HT1080 (cell line): ENCODE measurements at places on chromosomes 2 and 18. TPM values are rescaled to one million over a fixed set of nuclear protein-coding genes. Genes with fewer than 3 reads are reported as not detected.

ANKRD62 gene
- total RNA-seq = 0.03 and 0.10 TPM in 2 replicates

- DNase-seq = no peak
These were observed 317.9 kb upstream of the TANK start for GRCh38 chr2:160842286-160842685.

DNA sequence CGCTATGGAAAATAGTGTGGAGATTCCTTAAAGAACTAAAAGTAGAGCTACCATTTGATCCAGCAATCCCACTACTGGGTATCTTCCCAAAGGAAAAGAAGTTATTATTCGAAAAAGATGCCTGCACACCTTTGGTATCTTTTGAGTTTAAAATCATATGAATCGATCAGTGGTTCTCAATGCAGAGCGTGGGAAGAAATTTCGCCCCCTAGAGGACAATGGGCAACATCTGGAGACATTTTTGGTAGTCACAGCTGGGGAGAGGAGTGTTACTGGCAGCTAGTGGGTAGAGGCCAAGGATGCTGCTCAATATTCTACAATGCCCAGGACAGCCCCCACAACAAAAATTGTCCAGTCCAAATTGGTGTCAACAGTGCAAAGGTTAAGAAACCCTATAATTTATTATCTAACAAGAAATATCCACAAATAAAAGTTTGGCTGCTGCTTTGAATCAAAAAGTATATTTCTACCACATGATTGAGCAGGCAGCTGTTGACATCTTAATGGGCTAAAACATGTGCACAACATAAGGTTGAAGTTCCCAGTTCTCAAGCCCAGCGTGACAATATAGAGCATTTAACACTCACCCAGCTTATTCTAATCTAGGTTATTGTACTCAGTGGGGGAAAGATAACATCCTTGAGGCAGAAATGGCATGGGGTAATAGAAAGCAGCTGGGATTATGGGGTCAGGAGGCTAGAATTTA, 425.7 kb downstream of the LRATD1 start:
- no peak for DNase-seq

DNA sequence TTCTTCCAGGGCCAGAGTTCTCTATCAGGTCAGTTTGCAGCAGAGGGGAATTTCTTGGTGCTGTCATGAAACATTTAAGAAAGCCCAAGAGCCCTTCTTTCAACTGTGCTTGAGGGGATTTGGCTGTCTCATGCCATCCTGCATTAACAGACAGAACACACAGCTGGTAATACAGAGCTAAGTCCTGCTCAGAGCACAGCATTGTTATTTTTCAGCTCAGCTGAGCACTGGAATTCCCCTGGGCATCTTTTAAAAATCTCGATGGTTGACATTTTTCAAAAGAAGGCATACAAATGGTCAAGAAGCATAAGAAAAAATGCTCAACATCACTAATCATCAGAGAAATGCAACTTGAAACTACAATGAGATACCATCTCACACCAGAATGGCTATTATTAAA, 14.9 kb upstream of the IL1R2 start:
- no peak for DNase-seq

GRCh38 chr2:145798419-145798818, 1278.5 kb upstream of the ZEB2 start:
- DNase-seq = no peak

DNA sequence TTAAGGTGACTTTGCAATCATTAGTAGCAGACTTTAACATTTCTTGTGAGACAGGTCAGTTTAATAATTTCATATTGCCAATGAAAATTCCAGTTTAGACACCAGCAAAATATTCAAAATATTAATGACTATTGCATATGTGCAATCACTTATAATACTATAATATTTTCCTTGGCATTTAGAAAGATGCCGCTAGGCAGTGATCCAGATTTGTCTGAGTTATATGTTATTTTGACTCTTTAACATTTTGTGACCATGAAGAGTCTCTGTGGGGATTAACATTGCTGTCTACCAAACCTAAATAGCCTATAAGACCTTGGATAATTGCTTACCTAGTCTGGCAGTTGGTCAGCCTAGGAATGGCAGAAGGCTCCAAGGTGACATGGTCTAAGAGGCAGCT, 389.6 kb downstream of the THSD7B start:
- no peak for DNase-seq

REEP1 gene
- total RNA-seq = 0.13 TPM in 1 of 2 replicates, not detected in the other

DNA sequence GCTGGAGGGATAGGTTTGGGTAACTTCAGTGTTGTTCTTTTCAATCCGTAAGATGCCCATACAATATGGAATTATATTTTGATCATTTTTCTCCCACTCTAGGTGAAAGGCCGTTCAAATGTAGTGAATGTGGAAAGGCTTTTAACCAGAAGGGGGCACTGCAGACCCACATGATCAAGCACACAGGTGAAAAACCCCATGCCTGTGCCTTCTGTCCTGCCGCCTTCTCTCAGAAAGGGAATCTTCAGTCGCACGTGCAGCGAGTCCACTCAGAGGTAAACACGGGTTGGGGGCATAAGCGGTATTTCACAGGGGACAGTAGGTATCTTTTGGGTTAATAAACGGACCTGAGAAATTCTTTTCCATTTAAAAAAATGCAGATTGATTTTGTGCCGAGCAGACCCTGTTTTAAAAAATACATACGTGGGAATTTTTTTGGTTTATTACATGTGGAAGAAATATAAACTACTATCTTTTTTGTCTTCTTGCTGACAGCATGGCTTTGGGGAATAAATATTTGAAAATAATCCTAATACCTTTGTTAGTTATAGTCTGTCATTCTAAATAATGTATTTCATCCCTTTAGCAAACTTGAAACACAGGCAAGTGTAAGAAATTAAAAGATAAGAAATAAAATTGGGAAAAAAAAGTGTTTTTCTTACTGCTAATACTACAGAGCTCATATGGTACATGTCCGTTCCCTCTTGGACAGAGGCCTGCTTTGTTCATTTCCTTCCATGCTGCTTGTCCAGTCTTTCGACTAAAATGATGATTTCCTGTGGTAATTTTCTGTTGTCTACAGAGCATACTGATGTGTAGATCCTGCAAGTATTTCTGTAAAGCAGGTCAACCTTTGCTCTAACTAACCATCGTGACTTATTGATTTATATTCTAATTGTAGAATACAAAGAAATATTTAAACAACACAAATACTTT, 53.3 kb downstream of the ZNF236 start:
- peak; percentile 39 for DNase-seq

CFAP65 gene
- not detected in 2 replicates for total RNA-seq

DNA sequence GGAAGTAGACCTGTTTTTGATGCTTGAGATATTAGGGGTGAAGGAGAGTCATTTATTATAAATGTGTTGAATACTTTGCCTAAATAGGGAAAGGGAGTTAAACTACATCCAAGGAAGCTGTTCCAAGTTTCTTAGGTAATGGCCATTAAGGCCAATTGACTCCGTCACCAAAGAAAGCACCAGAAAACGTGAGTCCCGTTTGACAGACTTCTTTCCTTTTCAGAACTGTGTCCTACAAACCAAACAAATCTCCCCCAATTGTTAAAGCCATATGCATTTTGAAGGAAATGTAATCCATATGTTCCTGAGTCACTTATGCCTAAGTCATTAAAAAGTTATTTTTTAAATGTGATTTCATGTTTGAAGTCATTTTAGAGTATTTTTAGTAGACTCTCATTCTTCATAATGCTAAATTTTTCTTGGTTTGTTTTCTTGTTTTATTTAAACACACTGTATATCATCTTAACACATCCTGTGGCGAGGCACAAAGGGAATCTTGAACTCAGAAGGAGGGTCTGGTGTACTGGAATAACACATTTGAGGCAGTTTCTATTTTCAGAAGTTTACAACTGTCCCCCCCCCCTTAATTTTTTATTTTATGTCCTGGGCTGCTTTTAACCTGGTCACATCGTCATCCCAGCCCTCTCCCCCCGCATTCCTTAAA, 133.7 kb downstream of the RHBDD1 start:
- DNase-seq = no peak

VWA3B gene
- not detected in 2 replicates for total RNA-seq

- no peak for DNase-seq
These were observed 19.6 kb upstream of the TDRD15 start for GRCh38 chr2:21104030-21104660.

GRCh38 chr2:177396703-177397460, 4.3 kb downstream of the AGPS start:
- DNase-seq = peak; percentile 86

DNA sequence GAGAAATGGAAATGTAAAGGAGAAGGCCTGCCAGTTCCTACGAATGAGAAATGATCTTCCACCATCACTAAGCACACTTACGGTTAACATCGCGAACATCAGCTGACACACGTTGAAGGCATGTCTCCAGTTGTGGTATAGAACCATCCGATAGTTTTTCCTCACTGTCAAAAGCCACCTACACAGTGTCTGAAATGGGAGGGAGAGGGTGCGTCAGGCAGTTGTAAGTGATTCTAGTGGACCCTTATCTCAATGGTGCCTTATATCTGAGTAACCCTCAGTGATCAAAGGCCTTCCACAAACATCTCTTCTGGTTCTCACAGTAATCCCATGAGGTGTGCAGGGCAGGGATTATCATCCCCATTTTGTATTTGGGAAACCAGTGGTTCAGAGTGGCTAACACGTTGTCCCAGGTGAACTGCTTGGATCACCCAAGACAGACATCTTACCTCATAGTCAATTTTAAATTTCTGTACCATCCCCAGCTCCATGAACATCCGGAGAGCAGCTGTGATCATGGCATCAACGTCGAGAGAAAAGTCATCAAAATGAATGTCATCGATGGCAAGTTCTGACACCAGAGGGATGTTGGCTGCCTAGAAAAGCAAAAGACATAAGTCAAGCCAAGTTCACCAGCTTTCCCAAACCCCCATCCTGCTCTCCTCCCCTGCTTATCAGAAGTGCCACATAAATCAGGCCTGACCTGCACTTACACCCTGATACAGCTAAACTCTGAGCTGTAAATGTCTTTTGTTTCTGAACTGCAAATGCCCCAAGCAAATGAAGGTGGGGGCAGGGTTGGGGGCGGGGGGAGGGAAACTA, 335.2 kb downstream of the AGPS start:
- DNase-seq = no peak

ABHD1 gene
- not detected in 2 replicates for total RNA-seq

MYOM1 gene
- not detected in 2 replicates for total RNA-seq

LOXHD1 gene
- total RNA-seq = not detected in 2 replicates

DNA sequence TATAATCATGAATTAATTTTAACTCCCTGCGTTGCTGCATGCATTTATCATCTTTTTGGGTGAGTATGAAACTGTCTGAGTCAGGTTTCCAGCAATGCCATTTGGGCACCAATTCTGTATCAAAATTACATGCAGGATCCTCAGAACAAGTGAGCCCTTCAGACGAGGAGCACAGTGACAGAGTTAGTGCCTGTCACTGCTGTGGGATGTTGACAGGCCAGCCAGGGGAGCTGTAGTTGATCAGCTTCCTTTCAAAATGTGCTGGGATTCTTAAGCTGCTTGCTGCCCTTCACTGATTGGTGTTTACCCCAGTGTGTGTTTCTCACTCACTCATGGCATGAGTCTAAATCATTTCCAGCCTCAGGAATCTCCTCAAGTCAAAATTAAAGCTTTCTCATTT, 109.2 kb downstream of the TPGS2 start:
- no peak for DNase-seq

GRCh38 chr2:67268797-67269196, 128.3 kb upstream of the ETAA1 start:
- peak; percentile 60 for DNase-seq

DNA sequence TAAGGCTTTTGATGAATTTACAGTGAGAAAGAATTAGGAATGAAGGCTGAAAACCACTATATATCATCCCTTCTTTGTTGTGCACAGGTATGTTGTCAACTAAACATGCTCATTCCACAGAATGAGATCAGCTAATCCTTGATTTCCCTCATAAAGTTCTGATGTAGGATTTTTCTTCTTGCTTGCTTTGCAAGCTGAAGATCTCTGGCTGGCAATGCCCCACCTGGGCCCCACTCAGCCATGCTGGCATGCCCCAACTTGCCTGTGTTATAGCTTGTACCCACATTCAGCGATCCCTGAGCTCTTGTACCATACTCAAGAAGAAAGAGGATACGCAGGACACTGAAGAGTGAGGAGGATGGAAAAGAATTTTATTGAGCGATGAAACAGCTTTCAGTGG, 18.0 kb upstream of the SERPINB11 start:
- DNase-seq = no peak

GRCh38 chr2:56871644-56872043, 687.9 kb downstream of the CCDC85A start:
- no peak for DNase-seq

GRCh38 chr18:63789327-63789726, 14.1 kb downstream of the SERPINB7 start:
- no peak for DNase-seq

GRCh38 chr18:41216341-41217003, 738.6 kb upstream of the PIK3C3 start:
- DNase-seq = no peak

DNA sequence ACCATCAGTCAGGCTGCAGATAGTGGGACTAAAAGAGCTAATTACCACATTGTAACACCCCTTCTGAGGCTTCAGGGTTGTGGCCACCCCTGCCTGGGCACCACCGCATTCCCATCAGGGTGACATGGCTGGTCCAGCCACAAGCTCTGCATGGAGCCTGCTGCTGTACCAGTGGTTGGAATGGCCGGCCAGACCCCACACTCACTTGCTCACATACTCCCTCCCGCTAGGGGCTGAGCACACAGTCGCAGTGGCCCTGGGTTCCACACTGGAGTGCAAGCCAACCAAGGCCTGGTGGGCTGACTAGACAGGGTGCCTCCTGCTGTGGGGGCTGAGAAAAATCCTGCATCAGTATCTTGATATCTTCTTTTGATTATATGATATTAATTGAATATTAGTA, 182.8 kb upstream of the STK17B start:
- DNase-seq = no peak

GRCh38 chr2:170713543-170714380, 1.4 kb upstream of the SP5 start:
- DNase-seq = no peak

DNA sequence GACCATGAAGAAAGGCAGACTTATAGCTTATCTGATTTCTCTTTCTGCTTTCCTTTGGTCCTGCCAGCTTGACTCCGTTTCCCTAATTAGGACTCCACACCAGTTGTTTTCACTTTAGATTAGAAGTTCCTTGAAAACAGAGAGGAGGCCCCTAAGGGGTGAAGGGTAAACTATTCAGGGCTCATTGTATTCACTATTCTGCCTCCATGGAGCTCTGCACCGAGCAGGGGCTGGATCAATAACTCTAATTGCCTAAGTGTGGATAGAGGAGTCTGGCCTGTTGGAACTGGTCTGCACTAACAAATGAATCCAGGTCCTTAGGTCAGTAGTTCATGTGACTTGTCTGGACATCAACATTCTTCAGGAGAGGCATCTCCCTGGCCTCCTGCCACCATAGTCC, 36.1 kb upstream of the SKA1 start:
- DNase-seq = no peak

- no peak for DNase-seq
These were observed 493.1 kb downstream of the CPS1 start for GRCh38 chr2:211049321-211050018.

DNA sequence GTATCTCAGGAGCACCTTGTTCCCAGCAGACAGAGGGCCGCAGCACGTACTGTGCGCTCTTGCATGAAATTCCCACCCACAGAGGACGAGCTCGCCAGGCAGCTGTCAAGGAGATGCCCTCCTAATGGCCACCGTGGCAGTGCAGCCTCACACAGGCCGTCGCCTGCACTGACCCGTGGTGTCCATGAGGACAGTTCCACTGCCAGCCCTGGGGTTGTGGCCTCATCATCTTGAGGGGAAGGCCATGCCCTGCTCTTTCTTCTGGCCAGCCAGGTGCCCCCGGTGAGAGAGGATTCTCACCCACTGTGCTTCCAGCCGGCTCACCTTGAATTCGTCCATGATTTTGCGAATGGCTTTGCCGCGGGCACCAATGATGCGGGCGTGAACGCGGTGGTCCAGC, 42.0 kb downstream of the ANO7 start:
- no peak for DNase-seq
